ACHN (cell line): ENCODE measurements at places on chromosomes 3 and 15.

DNA sequence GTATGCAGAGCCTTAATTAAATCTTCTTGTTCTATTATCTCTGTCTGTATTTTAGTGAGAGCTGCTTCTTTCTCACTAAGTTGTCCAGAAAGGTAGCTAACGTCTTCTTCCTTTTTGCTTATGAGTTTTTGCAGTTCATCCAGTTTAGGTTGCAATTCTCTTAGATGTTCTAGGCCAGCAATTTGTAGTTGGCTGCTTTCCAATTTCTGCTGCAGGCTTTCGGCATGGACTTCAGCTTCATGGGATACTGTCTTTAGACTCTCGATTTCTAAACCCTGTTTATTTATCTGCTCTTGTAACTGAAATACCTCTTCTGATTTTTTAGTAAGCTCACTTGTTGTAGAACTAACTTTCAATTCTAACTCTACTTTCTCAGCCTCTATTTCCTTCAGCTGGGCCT lies 35.5 kb upstream of the HCLS1 start:
- no peak for DNase-seq

DNA sequence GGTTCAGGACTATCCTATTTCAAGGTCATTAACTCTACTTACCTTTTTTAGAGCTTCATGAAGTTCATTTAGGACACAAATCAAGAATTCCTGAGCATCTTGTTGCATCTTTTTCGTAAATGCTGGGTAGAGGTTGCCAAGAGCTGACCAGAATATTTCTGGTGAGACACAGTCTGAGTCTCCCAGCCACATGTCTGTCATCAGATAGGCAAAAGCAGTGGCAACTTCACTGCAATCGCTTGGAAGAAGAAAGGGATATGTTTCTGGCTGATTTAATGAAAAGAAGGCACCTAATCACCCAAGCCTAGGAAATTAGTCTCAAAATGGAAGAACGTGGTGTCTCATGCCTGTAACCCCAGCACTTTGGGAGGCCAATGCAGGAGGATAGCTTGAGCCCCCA lies 2.9 kb downstream of the USP50 start:
- no peak for DNase-seq

DNA sequence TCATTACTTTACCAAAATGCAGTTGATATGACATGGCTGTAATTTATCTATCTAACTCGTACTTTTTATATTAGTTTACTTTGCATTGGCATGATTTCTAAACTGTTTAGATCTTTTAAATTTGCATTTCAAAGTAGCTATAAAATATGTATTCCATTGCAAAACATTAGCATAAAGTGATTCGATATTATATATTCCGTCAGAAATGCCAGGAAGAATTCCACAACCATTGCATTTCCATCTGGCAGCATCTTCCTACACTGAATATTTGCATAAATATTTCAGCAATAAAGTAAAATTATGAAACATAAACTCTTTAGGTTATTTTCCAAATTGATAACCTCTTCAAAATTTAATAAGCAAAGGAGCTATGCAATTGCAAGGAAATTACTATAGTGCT lies 546.6 kb downstream of the MFSD1 start:
- no peak for DNase-seq

DNA sequence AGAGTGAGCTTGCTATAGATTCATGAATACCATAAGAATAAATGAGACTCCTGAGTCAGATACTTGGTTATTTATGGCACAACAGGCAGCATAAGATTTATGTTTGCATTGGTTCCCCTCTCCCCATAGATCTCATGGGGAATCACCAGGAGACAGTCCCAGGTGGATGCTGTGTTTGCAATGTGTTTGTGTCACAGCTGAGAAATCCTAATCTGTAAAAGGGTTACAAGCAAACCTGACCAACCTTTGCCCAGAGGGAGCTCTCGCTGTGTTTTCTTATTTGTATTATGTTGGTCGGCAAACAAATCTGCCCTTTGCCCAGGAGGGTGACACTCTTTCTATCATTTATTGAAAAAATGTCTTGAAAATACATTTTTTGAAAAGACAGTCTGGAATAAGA lies 236.2 kb downstream of the ZPLD1 start:
- DNase-seq: no peak

DNA sequence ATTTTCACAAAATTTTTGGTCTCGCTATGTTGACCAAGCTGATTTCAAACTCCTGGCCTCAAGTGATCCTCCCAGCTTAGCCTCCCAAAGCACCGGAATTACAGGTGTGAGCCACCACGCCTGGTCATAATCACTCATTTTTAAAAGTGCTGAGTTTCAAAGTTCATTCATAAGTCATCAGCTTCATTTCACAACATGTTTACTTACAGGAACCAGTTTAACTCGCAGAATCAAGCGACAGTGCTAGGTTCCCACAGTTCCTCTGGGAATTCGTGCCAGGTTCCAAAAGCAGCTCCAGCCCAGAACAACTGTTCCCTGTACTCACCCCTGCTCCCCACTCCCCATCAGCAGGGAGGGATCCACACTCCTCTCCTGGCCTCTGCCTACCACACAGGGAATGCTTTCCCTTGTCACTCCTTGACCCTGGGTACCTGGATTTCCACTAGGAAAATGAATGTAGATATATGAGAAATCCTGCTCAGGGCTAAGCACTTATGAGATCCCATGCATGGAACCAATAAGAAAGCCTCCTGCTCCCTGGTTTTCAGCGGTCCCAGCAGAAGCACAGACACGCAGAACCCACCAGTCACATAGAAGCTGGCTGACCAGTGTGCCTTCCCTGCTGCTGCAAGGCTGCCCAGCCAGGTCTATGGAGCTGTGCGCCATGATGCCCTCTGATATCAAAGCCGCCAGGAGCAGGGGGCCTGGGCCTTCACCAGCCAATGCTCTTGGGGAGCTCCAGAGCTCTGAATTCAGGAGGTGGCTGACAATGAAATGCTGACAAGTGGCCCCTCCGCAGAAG lies 72.3 kb downstream of the ITGB5 start:
- DNase-seq: no peak

GRCh38 chr3:39443530-39443929 lies 23.9 kb upstream of the MOBP start:
- peak; percentile 10 for DNase-seq

- peak; percentile 42 for DNase-seq
Observed at GRCh38 chr3:167110901-167111300, 269.2 kb downstream of the ZBBX start.

- DNase-seq: no peak
Observed at GRCh38 chr3:80252113-80252512, 484.3 kb upstream of the ROBO1 start.

DNA sequence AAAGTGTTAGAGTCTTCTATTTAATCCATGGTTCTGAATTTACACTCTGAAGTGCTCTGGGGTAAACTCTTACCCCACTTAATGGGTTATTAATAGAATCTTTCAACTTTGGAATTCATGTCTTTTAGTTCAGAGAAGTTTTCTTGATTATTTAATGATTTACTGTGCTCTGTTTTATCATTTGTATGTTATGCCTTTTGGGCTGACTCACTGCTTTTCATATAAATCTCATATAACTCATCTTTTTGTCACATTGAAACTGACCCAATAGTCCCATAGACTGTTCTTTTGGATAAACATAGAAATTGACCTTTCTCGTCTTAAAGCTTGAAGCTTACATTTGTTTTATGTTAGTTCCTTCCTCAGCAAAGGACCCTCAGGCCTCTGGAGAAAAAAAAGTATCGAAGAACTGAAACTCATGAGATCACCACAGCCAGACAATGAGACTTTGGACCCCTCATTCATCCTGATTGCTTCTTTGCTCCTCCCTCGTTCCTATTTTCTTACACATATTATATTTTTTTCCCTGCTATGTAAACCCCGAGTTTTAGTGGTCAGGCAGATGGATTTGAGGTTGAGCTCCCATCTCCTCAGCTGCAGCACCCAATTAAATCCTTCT lies 229.1 kb upstream of the CBLB start:
- DNase-seq: no peak

- no peak for DNase-seq
Observed at GRCh38 chr3:55965776-55966175, 478.7 kb upstream of the WNT5A start.

GRCh38 chr3:189160519-189161309 lies 11.1 kb upstream of the TPRG1 start:
- no peak for DNase-seq

DNA sequence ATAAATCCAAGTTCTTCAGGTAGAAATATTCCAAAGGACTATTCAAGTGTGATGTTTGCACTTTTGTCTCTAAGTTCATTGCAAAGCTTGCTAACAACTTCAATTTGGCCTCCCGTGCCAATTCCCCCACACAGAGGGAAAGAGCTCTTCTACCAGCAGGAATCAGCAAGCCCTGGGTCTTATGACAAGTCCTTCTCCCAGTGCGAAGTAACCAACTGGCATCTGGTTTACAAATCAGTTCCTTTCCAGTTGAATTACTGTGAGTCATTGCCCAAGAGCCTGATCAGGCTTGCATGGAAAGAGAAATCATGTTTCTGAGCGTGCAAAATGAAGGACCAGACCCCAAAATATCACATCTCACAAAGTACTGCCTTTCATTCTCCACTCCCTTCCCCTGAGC lies 62.7 kb upstream of the SLCO3A1 start:
- peak; percentile 84 for DNase-seq

- no peak for DNase-seq
Observed at GRCh38 chr3:42066516-42067181, 24.5 kb upstream of the TRAK1 start.

DNA sequence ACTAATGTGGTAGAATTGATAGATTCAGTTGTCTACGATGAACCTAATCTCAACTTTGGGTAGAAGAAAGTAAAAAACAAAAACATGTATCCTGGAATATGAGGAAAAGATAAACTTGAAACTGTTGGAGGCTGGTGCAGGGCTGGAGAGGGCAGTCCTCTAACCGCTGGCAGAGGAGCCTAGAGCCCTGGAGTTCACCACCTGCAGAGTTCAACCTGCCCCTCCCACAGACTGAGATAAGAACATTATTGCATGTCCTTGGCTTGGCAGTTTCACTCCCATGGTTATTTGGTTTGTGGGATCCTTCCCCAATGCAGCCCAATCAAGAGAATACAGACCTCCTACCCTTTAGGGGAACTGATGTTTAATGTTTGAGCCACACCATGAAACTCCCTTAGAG lies 53.2 kb upstream of the GATM start:
- DNase-seq: no peak

DNA sequence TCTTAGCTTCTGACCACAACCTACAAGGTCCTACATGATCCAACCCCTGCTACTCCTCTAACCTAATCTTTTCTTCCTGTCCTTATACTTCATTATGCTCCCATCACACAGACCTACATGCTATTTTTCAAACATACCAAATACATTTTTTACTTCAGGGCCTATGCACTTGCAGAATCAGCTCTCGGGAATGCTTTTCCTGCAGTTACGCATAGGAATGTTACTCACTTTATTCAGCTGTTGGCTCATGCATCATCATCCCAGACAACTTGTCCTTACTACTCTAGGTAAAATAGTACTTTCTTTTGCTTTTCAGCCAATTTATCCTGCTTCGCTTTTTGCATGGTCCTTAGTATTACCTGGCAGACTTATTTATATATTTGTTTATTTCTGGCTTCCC lies 105.6 kb downstream of the OXSM start:
- no peak for DNase-seq

- DNase-seq: no peak
Observed at GRCh38 chr3:137612291-137612690, 151.8 kb upstream of the SOX14 start.

GRCh38 chr3:193851428-193851847 lies 258.4 kb downstream of the OPA1 start:
- DNase-seq: no peak

DNA sequence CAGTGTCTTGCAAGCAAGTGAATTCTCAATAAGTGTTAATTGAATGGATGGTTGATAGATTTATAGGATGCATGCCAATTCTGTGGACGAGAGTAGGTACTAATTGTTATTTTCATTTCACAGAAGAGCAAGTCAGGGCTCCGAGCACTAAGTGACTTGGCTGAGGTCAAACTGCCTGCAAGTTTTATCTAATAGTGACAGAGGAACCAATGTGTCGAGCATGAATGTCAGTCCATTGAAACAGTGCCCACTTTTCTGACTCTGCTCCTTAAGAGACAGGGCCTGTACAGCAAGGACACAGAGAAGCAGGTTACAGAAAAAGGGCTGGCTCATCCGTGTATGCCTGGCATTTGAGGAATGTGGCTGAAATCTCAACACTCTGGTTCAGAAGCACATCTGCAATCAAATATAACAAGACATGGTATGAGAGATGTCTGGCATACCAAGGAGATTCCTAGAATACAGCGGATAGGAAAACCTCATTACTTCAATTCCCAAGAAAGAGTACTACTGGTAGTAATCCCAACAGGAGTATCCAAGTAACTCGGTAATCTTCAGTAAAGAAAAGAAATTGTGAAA lies 6.0 kb upstream of the B3GNT5 start:
- DNase-seq: peak; percentile 66

- DNase-seq: peak; percentile 2
Observed at GRCh38 chr15:89749951-89750559, 994 bp downstream of the MESP1 start.

DNA sequence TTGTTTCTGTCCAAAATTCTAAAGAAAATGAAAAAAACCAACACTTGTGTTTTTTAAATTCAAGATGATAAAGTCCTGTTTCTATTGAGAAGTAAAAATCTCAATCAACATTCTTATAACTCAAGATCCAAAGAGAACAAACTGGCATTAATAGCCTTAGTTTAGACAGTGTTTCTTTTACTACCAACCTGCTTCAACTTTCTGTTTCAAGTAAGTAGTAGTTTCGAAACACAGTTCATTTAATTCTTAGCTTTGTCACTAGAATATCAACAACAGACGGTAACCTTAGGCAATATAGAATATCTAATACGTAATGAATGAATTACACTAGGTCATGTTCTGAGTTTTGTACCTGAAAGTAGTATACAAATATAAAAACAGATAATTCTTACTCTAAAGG lies 23.7 kb downstream of the CIP2A start:
- no peak for DNase-seq

GRCh38 chr15:51128701-51129100 lies 34.0 kb upstream of the TNFAIP8L3 start:
- no peak for DNase-seq

DNA sequence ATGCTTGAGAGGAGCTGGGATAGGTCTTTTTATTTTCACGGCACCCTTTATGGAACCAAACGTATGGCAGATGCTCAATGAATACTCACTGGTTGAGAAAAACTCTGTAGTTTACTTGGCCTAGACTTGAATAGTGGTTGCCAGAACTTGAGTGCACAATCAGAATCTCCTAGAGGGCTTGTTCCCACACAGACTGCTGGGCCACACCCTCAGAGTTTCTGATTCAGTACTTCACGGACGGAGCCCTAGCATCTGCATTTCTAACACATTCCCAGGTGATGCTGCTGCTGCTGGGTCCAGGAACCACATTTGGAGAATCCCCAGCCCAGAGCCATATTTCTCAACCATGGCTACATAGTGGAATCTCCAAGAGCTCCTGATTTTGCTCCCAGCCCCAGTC lies 24.6 kb downstream of the CA12 start:
- no peak for DNase-seq

- no peak for DNase-seq
Observed at GRCh38 chr3:123683505-123684154, 98.8 kb upstream of the HACD2 start.

- no peak for DNase-seq
Observed at GRCh38 chr3:15438983-15439382, 11.6 kb downstream of the EAF1 start.
